ENCODE measurements at places on chromosomes 5 and 9. TPM values are rescaled to one million over a fixed set of nuclear protein-coding genes. Genes with fewer than 3 reads are reported as not detected.

DNA sequence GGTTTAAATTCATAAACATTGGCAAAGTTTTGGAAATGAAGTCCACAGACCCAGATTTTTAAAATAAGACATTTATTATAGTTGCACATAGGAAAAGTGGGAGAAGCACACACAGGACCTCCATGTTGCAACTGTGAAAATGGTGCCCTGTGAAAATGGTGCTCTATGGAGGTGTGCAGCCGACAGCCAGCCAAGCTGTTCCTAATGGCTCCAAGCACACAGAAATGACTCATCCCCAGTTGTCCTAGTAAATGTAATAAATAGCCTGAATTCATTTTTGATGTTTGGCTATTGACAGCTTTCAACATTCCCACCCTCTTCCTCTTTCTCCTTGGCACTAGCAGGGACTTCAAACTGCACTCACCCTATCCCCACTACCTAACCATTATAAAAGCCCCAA lies 590.9 kb downstream of the CAAP1 start:
- H3K27me3 ChIP-seq = no peaks in the 10 kb centered on the region
- H3K27ac ChIP-seq = no peak overlapping the region
- DNase-seq = no peak
- H3K4me1 ChIP-seq = no peaks in the 10 kb centered on the region
- no peaks in the 10 kb centered on the region for H3K36me3 ChIP-seq

GRCh38 chr5:178589180-178590140 lies 733 bp downstream of the COL23A1 start:
- H3K27me3 ChIP-seq = peaks cover 20% of the 10 kb centered on the region
- no peaks in the 10 kb centered on the region for H3K36me3 ChIP-seq
- no peak for DNase-seq
- H3K4me1 ChIP-seq = peaks cover 27% of the 10 kb centered on the region
- peak overlapping the region; percentile 52 for H3K4me3 ChIP-seq

DNA sequence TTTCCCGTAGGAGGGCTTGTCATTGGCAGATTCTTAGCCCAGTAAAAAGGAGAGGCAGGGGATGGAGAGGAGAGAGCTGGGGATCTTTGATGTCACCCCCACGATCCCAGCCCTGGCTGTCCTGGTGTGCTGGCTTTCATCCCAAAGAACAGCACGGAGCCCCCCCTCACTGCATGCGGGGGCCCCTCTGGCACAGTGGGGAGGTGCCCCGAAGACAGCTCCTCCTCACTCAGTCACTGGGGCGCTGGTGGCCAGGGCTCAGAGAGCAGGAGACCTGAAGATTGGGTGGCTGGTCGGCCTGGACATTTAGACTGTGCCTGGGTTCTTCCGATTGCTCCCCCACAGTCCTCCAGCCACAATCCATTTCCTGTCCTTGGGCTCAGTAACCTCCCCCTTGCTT lies 207.5 kb downstream of the MELK start:
- no peaks in the 10 kb centered on the region for H3K4me1 ChIP-seq
- no peak overlapping the region for H3K4me3 ChIP-seq
- peaks cover 31% of the 10 kb centered on the region for H3K27me3 ChIP-seq
- H3K36me3 ChIP-seq = no peaks in the 10 kb centered on the region
- no peak for DNase-seq

DNA sequence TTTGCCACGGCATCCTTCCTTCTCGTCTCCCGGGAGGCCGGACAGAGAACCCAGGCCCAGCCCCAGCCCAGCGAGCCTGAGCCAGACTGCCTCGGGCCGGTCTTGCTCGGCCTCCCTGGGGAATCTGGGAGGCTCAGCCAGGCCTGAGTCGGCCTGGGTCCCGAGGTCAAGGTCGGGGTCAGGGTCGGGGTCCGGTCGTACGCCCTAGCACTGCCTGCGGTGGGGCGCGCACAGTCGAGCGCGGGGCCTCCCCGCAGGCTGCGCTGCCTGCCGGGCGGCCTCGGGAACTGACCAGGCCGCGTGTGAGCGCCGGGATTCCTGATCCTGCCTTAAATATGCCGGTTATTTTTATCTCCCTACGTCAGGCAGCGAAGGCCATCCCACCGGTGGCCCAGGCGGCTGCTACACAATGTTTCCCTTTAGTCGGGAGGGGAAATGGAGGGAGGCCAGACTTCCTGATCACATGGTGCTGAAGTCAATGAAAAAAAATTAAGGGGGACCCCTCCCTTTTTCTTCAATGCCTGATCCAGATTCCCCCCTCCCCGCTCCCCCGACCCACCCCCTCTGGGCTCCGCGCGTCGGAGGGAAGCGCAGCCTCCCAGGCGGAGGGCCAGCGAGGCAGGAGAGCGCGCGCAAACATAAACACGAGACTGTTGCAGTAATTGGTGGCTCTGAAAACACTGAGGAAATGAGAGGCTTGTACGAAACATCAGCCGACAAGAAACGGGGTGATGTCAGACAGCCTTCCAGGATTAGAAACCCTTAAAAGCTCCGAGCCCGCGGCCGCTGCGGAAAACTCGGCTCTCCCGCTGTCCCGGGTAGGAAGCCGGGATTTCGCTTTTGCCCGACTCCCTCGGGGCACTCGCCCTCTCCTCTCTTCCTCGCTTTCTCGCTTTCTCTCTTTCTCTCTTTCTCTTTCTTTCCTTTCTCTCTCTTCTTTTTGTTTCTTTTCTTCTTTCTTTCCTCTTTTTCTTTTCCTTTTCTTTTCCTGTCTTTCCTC lies 148.2 kb upstream of the KLF4 start:
- no peaks in the 10 kb centered on the region for H3K27me3 ChIP-seq
- peaks cover 17% of the 10 kb centered on the region for H3K4me1 ChIP-seq
- DNase-seq = peak; percentile 99
- peak overlapping the region; percentile 50 for H3K4me3 ChIP-seq

- no peaks in the 10 kb centered on the region for H3K4me1 ChIP-seq
- DNase-seq = no peak
- H3K27me3 ChIP-seq = no peaks in the 10 kb centered on the region
- no peak overlapping the region for H3K27ac ChIP-seq
Observed at GRCh38 chr9:6368831-6369230, 40.7 kb downstream of the TPD52L3 start.

DNA sequence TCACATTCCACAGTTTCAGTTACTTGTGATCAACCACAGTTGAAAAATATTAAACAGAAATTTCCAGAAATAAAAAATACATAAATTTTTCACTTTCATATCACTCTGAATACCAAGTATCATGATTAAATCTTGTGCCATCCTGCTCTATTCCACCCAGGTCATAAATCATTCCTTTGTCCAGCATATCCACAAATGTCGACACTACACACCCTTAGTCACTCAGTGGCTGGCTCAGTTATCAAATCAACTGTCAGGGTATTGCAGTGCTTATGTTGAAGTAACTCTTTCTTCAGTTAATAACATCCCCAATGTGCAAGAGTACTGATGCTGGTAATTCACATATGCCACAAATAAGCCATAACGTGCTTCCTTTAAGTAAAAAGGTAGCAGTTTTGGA lies 115.7 kb downstream of the FBXL17 start:
- no peak overlapping the region for H3K27ac ChIP-seq
- no peak for DNase-seq
- H3K4me1 ChIP-seq = no peaks in the 10 kb centered on the region

GRCh38 chr9:13224366-13224765 lies 55.1 kb downstream of the MPDZ start:
- no peak overlapping the region for H3K27ac ChIP-seq
- H3K4me1 ChIP-seq = no peaks in the 10 kb centered on the region
- no peaks in the 10 kb centered on the region for H3K27me3 ChIP-seq
- H3K4me3 ChIP-seq = no peak overlapping the region

DNA sequence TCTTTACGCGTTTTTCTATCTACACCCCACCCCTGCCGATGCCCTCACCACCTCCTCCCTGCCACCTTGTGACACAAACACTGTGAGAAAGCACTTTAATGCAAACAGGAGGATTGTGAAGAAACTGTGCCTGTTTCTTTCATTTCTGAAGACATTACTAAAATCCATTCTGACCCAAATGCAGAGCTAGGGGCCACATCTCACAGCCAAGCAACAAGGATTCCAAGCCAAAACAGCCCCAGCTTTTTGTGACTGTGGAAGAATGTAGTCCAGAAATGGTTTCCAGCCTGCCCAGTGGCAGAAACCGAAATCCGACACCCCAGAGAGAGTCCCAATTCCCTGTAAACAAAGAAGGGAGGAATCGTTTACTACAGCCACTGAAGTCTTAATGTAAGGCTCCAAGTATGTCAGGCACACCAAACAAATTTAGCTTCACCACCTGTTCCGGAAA lies 190.9 kb downstream of the TTC39B start:
- no peak overlapping the region for H3K4me3 ChIP-seq
- H3K27me3 ChIP-seq = no peaks in the 10 kb centered on the region
- H3K4me1 ChIP-seq = no peaks in the 10 kb centered on the region
- H3K27ac ChIP-seq = no peak overlapping the region
- DNase-seq = no peak

DNA sequence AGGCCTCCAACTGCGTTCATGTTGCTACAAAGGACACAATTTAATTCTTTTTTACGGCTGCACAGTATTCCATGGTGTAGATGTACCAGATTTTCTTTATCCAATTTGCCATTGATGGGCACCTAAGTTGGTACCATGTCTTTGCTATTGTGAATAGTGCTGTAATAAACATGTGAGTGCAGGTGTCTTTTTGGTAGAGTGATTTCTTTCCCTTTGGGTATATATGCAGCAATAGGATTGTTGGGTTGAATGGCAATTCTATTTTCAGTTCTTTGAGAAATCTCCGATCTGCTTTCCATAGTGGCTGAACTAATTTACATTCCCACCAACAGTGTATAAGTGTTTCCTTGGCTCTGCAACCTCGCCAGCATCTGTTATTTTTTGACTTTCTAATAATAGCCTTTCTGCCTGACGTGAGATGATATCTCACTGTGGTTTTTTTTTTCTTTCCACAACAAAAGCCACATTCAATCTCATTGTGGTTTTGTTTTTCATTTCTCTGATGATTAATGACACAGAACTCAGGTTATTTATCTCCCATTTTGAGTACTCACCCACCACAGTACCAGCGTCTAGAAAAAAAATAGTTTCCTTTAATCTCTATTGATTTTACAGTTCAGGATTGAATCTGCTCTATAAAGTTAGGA lies 21.9 kb downstream of the ARRDC3 start:
- no peak overlapping the region for H3K4me3 ChIP-seq
- H3K36me3 ChIP-seq = no peaks in the 10 kb centered on the region
- H3K4me1 ChIP-seq = no peaks in the 10 kb centered on the region

DNA sequence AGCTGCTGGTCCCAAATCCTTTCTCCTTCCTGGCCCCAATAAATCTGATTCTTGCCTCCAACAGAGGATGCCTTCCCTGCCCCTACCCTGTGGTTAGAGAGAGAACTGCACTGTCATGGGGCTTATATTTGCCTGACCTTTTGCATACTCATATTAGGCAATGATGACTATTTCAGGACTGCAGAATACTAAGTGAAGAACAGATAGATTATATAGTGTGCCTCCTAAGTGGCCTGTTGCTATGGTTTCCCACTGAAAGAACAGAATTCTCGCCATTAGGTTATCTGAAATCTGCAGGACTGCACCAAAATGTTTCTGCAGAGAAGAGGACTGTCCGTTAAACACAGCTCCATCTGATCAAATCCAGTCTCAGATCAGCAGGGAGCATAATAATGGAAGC lies 87.3 kb upstream of the CCNG1 start:
- no peak overlapping the region for H3K4me3 ChIP-seq
- no peaks in the 10 kb centered on the region for H3K4me1 ChIP-seq
- no peak overlapping the region for H3K27ac ChIP-seq
- no peaks in the 10 kb centered on the region for H3K27me3 ChIP-seq

- peak overlapping the region; percentile 81 for H3K27ac ChIP-seq
- H3K36me3 ChIP-seq = peaks cover 18% of the 10 kb centered on the region
- no peak overlapping the region for H3K4me3 ChIP-seq
- H3K4me1 ChIP-seq = peaks cover 100% of the 10 kb centered on the region
- peak; percentile 72 for DNase-seq
Observed at GRCh38 chr9:95087659-95088242, 229.8 kb downstream of the FANCC start.

DNA sequence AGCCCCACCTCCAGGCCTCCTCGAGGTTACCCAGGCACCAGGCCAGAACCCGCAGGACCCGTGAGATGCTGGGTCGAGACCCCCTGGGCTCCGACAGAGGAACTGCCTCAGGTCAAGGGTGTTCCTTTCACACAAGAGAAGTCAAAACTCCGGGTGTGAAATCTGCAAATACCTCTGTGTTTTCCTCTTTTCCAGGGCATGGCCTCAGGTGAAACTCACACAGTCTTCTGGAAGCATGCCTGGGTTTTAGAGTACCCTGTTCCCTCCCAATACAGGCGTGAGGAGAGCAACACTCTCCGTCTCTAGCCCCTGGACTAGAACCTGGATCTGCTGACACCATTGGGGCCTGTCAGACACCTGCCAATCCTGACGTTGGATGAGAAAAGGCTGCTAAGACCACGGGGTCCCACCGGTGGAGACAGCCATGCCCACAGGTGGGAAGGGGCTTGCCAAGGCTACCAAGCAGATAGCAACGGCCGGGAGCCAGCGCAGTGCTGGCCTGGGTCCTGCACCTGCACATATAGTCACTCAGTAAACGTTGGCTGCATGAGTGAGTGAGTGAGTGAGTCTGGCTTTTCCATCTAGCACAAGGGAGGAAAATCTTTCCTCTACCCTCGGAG lies 182.0 kb upstream of the PPP1R26 start:
- H3K27ac ChIP-seq = no peak overlapping the region
- H3K36me3 ChIP-seq = no peaks in the 10 kb centered on the region
- H3K4me3 ChIP-seq = no peak overlapping the region
- DNase-seq = no peak
- peaks cover 16% of the 10 kb centered on the region for H3K27me3 ChIP-seq
- no peaks in the 10 kb centered on the region for H3K4me1 ChIP-seq

DNA sequence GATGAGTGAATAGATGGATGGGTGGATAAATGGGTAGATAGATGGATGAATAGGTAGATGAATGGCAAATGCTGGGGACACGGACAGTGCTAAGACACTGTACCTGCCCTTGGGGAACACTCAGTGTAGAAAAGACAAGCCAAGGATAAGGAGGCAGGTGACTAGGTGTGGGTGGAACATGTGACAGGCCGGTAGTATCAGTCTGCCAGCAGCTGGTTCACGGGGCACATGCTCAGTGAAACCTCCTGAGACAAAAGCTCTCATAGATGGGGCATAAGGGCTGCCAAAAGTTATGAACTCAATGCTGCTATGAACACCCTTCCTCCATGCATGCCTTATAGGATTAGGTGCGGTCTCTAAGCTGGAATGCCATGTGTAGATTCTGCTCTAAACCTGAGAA lies 71.0 kb downstream of the C5orf15 start:
- no peaks in the 10 kb centered on the region for H3K27me3 ChIP-seq
- no peaks in the 10 kb centered on the region for H3K36me3 ChIP-seq
- no peaks in the 10 kb centered on the region for H3K4me1 ChIP-seq

GRCh38 chr9:16871336-16872151 lies 1.1 kb upstream of the BNC2 start:
- H3K36me3 ChIP-seq = no peaks in the 10 kb centered on the region
- no peaks in the 10 kb centered on the region for H3K4me1 ChIP-seq
- peak; percentile 86 for DNase-seq
- H3K4me3 ChIP-seq = peak overlapping the region; percentile 77
- H3K27ac ChIP-seq = peak overlapping the region; percentile 96

KIF24 gene
- 1.4 TPM for total RNA-seq

PDZD2 gene
- total RNA-seq = 11.7 TPM

TAL2 gene
- not detected for total RNA-seq

NRARP gene
- not detected for total RNA-seq

PRDM9 gene
- total RNA-seq = not detected

Data from sigmoid colon (tissue), 7 donors.